ENCODE measurements at places on chromosomes 5 and 9.
A peak's percentile ranks its signal among the peaks of the same experiment; 100 is the strongest.

DNA sequence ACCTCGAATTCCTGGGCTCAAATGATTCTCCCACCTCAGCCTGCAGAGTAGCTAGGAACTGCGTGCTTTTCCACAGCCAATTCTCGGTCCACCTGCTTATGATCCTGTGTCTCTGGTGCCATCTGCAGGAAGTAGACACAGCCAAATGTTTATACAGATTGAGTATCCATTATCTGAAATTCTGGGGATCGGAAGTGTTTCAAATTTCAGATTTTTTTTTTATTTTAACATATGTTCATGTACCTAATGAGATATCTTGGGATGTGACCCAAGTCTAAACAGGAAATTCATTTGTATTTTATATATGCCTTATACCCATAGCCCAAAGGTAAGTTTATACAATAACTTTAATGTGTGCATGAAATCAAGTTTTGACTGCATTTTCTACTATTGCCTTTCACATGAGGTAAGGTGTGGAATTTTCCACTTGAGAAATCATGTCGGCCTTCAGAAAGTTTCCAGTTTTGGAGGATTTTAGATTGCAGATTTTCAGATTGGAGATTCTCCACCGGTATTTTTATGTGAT lies 89.5 kb downstream of the ESM1 start:
- peak; percentile 45 for DNase-seq

GRCh38 chr9:124218987-124219461 lies 38.7 kb upstream of the NEK6 start:
- DNase-seq = peak; percentile 66

- DNase-seq = no peak
These were observed 226.2 kb downstream of the ICE1 start for GRCh38 chr5:5648694-5649093.

DNA sequence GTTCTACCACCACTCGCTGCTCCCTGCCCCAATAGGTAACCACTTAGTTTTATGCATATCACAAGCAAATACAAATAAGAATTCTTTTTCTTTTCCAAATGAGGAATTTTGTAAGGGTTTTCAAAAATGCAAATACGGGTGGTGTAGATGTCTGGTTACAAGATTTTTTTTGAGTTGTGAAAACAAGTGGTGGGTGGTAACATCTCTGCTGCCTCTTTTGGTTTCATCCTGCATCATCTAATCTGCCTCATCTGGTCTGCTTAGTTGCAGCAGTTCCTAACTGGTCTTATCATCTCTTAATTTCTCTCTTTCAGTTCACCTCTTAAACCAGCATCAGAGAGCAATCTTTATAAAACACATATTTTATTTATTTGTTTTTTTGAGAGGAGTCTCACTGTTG lies 5.3 kb downstream of the NFX1 start:
- no peak for DNase-seq

GRCh38 chr5:158638396-158638795 lies 461.3 kb downstream of the EBF1 start:
- no peak for DNase-seq

DNA sequence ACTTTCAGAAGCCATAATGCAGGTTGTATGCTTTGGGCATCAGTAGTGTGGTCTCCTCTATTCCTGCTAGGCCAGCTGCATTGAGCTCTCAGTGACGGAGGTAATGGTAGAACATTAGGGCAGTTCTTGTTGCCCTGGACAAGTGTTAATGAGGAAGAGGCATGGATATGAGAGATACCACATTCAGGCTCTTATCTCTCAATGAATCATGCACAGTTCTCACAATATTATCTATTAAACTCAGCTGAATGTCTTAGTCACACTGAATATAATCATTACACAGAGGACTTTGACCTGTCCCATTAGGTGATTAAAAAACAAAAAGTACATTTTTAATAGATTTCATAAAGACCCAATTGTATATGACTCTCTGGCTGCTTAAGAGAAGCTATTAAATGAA lies 76.6 kb upstream of the SSBP2 start:
- DNase-seq = no peak

DNA sequence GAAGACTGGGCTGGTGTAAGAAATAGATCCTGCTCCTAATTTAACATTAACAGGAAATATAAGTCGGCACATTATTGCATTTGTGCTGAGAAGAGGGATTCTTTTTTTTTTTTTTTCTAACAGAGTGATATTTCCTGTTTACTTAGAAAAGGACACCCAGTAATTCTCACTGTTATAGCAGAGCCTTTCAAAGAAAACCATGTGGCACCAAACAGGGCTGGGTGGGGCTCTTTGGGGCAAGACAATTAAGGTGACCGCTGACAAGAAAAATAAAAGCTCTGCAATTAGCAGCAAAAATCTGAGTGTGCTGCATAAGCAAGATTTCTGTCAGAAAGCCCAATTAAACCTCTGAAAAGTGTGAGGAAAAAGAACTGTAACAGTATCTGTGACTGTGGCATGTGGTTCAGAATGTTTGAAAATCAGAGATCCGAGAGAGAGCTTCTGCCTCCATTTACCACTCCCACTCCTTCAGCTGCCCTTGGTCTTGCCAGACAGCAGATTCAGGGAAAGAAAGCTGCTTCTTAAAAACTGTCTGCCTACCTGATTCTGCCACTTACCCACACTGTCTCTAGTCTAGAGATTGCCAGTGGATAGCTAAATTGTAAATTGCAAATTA lies 77.1 kb upstream of the IQGAP2 start:
- no peak for DNase-seq

- no peak for DNase-seq
These were observed 28.5 kb downstream of the ANKDD1B start for GRCh38 chr5:75639535-75640311.

- peak; percentile 75 for DNase-seq
These were observed 629 bp upstream of the CD74 start for GRCh38 chr5:150413176-150413901.

- DNase-seq = no peak
These were observed 126.5 kb downstream of the MYO10 start for GRCh38 chr5:16809395-16810207.

GRCh38 chr9:80789831-80790230 lies 899.5 kb downstream of the TLE1 start:
- no peak for DNase-seq

DNA sequence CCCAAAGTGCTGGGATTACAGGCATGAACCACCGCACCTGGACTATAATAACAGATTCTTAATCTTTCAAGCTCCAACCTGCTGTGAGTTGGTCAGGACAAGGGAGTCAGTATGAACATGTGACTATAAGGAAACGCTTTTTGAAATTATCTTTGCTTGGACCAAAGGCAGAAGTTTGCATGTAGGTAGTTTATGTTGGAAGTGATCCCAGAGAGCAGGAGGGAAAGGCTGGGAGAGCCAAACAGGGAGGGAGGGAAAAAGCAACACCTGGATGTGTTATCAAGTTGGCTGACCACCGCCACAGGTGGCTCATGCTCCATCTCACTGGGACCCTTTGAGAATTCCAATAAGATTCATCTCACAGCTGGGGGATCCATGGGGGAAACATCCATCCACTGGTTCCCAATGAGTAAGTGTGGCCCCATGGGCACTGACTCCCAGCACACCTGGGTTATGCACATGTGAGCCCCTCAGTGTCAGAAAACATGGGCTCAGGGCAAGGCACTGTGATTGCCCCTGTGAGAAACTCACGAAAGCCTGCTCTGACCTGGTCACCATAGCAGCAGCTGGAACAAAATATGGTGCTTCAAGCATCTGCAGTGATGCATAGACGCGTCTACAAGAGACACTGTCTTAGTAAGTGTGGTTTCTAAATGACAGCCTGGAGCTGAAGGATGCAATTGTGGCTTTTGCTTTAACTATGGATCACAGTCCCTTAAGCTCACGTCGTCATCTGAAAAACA lies 62.1 kb downstream of the ARSB start:
- no peak for DNase-seq

DNA sequence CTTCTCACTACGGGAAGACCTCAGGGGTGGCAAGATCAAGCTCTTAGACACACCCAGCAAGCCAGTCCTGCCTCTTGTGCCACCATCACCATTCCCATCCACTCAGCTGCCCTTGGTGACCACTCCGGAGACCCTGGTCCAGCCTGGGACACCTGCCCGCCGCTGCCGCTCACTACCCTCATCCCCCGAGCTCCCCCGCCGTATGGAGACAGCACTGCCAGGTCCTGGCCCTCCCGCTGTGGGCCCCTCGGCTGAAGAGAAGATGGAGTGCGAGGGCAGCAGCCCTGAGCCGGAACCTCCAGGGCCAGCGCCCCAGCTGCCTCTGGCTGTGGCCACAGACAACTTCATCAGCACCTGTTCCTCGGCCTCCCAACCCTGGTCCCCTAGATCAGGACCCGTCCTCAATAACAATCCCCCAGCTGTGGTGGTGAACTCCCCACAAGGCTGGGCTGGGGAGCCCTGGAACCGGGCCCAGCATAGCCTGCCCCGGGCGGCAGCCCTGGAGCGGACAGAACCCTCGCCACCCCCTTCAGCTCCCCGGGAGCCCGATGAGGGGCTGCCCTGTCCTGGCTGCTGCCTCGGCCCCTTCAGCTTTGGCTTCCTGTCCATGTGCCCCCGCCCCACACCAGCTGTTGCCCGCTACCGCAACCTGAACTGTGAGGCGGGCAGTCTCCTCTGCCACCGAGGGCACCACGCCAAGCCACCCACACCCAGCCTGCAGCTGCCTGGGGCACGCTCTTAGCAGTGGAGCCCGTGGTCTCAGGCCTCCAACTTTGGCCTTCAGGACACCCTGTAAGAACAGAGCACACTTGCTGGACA lies 4.1 kb downstream of the TESK1 start:
- no peak for DNase-seq
